Activated CD8-positive, alpha-beta memory T cell treated with anti-CD3 and anti-CD28 coated beads for 48 hours (primary cell): ENCODE measurements at places on chromosomes 5 and 9.

GRCh38 chr5:139642213-139642612 lies 5.9 kb upstream of the CXXC5 start:
- DNase-seq, result no peak

- DNase-seq, result no peak
Observed at GRCh38 chr9:31535651-31536050, 848.8 kb upstream of the ACO1 start.

- DNase-seq, result peak; percentile 57
Observed at GRCh38 chr5:36690041-36690961, 83.9 kb downstream of the SLC1A3 start.

- no peak for DNase-seq
Observed at GRCh38 chr5:119078861-119079260, 8.0 kb downstream of the DMXL1 start.

DNA sequence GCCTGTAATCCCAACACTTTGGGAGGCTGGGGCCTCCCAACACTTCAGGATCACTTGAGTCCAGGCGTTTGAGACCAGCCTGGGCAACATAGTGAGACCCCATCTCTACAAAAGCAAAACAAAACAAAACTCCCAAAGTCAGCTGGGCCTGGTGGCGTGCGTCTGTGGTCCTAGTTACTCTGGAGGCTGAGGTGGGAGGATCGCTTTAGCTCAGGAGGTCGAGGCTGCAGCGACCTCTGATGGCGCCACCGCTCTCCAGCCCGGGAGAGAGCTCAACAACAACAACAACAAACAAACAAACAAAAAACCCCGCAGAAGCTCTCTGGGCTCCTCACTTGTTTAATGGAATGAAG lies 528 bp downstream of the ACOT12 start:
- DNase-seq, result no peak

DNA sequence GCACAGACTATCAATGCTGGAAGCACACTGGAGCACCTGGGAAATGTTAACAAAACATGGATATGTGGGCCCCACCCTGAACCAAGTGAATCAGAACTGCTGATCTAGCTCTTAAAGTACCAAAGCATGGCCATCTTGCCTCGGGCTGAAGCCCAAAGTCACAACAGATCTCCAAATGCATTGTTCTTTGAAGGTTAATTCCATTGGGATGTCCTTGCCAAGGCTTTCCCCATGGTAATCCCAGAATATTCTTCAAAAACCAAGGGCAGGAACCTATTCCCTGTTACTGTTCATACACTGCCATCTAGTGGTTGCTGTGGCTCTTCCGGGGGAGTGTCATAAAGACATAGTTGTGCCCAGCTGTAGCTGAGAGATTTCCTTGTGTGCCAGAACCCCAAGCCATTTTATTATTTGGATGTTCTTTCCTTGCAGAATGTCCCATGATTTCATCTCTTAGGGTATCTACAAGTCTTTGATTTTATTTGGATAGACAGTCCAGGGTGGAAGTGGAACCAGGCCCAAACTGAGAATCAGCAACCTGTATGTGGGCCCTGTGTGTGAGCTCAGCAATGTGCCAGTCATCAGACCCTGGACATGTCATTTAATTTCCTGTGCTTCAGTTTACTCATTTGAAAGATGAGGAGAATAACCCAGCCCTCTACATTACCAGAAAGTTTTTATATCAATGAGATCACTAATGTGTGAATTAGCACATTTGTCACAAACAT lies 290.0 kb downstream of the ACTL7B start:
- DNase-seq, result no peak

DNA sequence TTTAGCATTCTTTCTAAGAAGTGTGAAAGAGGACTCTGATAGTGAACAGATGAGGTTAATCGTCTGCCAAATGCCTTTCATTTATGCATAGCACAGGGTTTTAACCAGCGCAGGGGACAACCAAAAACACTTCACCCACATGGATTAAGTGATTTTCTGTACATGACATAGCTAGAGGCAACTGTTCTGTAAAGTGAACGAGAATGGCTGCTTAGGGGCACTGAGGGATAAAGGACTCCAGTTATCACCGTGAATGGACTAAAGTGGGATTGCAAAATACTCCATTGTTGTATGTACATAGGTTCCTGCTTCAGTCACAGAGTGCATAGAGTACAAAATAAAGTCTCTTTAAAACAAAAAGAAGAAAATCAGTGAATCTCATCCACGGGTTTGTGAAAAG lies 456.8 kb downstream of the DMAC1 start:
- no peak for DNase-seq

DNA sequence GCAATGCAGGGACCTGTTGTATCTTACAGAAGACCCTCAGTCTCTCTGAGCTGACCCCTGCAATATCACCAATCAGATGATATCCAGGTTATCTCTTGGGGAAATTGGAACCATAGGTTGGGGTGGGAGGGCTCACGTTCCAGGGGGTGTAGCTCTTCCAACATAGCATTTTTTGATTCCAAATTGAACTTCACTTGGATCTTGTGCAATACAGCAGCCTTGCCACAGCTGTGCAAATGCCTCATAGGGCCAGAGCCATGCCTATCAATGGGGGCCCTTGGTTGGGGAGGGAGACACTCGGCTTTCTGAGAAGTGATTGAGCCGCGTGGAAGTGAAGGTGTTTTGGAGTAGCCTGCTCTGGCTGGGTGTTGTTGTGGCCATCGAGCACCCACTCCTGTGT lies 117.2 kb upstream of the PITX1 start:
- no peak for DNase-seq

GRCh38 chr9:77616191-77616590 lies 31.9 kb downstream of the GNA14 start:
- DNase-seq, result no peak

DNA sequence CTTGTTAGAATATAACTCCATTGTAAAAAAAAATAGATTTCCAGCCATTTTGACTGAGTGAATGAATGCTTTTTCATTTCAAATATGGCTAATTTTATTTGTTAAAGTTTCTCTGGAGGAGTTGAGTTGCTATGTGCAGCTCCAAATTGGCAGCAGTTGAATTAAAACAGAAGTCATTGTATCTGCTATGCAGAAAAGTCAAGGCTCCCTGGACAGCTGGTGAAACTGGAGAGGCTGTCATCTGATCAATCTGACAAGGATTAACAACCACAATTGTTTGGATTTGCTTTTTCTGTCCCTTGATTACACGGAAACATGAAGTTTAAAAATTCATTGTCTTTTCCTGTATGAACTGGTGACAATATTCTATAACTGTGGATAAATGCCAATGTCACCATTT lies 713.9 kb downstream of the EFNA5 start:
- DNase-seq, result no peak

DNA sequence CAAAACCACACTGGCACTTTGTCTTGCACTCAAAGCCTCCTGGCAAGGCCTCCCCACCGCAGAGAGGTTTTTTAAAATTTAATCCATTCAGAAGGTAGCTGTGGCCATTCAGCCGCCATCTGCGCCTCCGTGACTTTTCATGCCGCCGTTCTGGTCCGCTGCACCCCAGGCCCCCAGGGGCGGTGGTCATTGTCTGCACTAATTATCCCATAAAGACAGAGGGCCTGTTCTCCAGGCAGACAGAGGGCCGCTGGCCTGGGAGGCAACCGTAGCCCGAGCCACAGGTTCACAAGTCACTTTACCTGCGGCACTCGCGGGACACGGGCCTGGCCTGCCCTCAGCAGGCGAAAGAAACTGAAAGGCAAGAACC lies 49.4 kb downstream of the EXD3 start:
- DNase-seq, result no peak

DNA sequence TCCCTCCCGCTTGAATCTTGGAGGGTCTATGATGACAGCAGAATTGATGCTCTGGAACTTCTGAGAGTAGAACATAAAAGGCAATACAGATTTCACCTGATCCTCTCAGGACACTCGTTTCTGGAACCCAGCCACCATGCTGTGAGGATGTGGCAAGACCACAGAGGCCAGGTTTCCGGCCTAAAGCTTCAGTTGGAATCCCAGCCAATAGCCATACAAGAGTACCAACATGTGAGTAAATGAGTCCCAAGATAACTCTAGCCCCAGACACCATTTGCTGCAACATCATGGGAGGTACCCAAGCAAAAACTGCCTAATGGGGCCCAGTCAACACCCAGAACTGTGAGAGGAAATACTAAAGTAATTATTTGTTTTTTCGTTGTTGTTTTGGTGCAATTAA lies 65.7 kb upstream of the MARCHF11 start:
- no peak for DNase-seq

DNA sequence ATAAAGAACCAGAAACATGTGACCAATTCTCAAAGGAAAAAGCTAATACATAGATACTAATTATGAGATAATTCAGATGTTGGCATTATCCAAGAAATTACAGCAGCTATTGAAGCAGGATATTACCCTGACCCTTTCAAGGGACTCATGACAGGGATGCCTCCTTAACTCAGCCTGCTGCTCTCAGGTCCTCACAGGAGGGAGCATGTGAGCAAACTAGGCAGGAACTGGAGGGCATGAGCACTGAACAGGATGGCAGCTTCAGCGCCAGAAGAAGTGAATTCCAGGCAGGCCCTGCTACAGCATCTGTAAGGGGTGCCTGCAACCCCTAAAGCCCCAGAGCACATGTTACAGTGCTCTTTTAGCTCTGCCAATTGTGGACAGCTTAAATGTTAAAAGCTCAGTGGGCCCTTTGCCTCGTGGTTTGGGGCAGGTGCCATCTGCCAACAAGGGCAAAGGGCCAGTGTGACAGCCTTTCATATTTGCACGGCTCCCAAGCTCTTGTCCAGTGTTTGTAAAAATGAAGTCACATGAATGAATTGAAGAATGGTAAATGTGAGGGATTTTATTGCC lies 464.7 kb upstream of the COX7C start:
- no peak for DNase-seq

GRCh38 chr9:133140174-133140505 lies 19.1 kb upstream of the RALGDS start:
- DNase-seq, result no peak

- DNase-seq, result no peak
Observed at GRCh38 chr5:16574789-16575721, 41.7 kb downstream of the RETREG1 start.

DNA sequence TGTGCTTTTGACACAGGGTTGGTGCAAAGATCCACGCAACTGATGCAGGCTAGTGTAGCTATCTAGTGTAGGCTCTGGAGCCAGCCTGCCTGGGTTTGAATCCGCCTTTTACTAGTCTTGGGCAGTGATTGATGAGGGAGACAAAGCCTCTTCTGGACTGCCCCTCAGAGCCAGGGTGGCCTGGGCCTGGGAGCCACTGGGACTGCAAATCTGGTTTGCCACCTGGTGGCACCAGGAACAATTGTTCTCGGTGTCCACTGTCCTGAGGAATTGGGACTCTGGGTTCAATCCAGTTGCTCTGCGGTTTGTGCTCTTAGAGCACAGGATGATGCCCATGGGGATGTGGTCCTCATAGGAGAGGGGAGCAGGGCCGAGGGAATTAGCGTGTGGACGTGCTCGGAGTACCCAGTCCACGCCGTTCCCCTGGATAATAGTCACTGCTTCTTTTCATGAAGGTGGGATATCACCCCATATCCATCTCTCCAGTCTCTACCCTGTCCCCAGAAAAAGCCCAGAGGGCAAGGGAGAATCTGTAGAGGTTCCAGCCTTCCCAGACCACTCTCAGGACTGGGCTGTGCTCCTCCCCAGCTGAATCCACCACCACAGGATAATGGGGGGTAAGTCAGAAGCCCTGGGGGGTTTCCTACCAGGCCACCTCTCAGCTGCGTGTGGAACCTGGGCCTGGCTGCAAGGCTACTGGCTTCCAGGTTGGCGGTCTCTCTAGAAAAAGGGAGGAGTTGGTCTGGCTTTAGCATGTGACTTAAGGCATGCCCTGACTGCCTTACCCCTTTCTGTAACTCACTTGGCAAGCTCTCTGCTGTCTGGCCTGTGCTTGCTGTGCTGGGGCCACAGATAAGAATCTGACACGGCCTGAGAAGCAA lies 1.9 kb downstream of the B4GALT7 start:
- no peak for DNase-seq

DNA sequence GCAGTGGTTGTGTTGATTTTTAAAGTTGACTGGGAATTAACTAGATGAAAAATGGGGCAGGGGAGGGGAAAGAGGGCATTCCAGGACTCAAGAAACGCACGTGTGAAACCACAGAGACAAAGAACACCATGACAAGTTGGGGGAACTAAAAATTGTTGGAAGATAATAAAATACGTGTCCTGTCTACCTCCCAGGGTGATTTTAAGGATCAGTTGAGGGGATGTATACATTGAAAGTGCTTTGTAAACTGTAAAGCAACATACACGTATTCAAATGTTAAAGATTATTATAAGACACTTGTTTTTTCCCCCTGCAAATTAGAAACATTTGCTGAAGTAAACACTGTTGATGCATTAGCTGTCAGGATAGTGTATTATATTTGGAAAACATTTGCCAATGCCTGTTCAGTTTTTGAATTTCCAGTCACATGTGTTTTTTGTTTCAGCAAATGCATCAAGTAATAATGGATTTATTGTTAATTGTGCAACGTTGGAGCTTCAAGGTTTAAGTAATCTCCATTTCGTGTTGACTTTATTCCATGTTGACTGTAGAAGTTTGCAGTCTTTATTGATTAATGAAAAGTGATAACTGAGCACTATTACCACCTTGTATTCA lies 412.7 kb downstream of the ACTL7B start:
- DNase-seq, result no peak

- no peak for DNase-seq
Observed at GRCh38 chr5:104299998-104300706, 737.6 kb upstream of the NUDT12 start.

DNA sequence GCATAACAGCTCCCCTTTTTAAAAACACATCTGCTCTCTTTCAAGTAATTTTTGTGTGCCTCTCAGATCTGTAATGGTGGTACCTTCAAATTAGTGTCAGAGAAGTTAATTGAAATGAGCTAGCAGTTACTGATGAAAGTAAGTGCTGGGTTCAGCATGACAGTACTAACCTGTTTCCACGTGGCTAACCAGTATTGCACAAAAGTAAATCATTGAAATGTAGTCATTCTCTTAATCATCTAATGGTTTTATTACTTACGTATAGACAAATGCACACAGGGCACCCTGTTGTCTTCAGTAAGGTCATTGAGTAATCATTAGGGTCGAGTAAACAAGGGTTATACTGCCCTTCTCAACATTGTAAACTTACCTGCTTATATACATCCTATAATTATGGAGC lies 157.8 kb upstream of the PRR16 start:
- no peak for DNase-seq

DNA sequence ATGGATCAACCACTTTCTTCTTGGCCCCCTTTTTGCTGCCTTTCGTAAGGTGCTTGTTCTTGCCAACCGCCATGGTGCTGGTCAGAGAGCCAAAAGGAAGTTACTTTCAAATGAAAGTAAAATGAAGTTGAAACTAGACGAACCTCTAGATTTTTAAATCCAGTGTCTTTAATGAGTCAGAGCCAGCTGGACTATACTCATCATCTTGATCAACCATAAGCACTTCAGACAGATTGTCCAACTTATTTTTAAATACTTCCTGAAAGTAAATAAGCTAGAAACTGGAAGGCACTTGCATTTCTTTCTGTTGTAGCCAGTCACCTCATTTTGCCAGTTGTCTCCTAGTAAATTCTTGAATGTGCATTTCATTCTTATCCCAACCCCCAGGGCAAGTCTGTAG lies 48.9 kb downstream of the JMY start:
- DNase-seq, result no peak

- DNase-seq, result no peak
Observed at GRCh38 chr5:74196233-74196632, 444.3 kb downstream of the ENC1 start.

GRCh38 chr9:114900942-114901802 lies 29.2 kb downstream of the TNFSF8 start:
- no peak for DNase-seq

GRCh38 chr9:80699511-80699998 lies 989.8 kb downstream of the TLE1 start:
- DNase-seq, result no peak
